ENCODE measurements at places on chromosomes 6 and 20.
A peak's percentile ranks its signal among the peaks of the same experiment; 100 is the strongest.

DNA sequence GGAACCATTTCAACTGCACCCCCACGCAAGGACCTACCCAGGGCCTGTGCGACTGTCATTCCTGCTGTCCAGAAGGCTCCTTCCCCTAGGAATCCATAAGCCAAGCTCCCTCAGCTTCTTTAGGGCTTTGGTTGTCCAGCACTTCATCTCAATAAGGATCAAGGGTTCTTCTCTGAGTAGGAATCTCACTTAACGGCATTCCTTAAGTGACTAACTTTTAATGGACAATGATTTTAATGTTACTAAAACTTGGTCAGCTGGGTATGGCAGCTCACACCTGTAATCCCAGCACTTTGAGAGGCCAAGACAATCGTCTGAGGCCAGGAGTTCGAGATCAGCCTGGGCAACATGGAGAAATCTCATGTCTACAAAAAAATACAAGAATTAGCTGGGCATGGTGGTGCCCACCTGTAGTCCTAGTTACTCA is 13.4 kb downstream of the UBE2V1 start:
- no peak for DNase-seq

DNA sequence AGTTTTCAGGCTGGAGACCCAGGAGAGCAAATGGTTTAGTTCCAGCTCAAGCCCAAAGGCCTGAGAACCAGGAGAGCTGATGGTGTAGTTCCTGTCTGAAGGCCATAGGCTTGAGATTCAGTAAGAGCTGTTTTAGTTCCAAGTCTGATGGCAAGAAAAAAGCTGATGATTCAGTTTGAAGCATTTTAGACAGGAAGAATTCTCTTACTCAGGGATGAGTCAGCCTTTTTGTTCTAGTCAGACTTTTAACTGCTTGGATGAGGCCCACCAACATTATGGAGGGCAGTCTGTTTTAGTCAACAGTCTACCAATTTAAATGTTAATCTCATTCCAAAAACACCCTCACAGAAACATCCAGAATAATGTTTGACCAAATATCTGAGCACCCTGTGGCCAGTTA is 2.5 kb downstream of the ZSCAN26 start:
- DNase-seq = no peak

- no peak for DNase-seq
Observed at GRCh38 chr6:64258752-64259151, 623.1 kb downstream of the PHF3 start.

- DNase-seq = no peak
Observed at GRCh38 chr6:121347484-121347883, 13.2 kb upstream of the TBC1D32 start.

- DNase-seq = peak; percentile 44
Observed at GRCh38 chr20:13220194-13220903, 725 bp upstream of the ISM1 start.

- DNase-seq = no peak
Observed at GRCh38 chr6:15423286-15423993, 177.6 kb downstream of the JARID2 start.

DNA sequence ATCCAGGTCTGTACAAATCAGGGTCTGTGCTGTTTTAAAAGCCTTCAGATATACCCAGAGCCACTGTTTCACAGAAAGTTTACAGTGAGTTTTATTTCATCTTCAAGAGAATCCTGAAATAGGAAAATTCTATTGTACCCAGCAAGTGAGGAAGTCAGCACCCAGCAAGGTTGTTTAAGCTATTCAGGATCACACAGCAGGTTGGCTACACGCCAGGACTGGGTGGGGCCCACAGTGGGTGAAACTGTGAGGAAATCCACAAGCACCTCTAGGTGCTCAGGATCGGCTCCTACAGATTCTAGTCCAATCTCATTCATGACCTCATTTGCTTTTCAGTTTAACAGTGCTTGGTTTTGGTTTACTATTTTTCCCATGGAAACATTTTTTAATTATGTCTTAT is 128.9 kb downstream of the SYNDIG1 start:
- no peak for DNase-seq

GRCh38 chr6:110178626-110179405 is 654 bp downstream of the WASF1 start:
- DNase-seq = peak; percentile 65

- DNase-seq = no peak
Observed at GRCh38 chr6:11129908-11130565, 18.5 kb upstream of the ERVFRD-1 start.

DNA sequence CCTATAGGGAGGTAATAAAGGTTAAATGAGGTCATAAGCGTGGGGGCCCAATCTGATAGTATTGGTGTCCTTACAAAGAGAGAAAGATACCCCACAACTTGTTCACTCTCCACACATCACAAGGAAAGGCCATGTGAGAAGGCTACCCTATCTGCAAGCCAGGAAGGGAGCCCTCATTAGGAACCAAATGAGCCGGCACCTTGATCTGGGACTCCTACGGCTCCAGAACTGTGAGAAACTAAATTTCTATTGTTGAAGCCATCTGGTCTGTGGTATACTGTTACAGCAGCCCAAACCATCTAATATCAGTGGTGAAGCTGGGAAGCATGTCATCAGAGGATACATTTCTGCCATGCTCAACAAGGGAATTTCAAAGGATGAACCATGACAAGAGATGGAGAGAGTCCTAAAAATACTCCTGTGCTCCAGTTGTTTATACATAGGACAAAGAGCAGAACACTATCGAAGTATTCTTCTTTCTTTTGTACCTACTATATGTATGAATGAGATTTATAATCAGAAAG is 10.4 kb downstream of the COX7A2 start:
- no peak for DNase-seq

DNA sequence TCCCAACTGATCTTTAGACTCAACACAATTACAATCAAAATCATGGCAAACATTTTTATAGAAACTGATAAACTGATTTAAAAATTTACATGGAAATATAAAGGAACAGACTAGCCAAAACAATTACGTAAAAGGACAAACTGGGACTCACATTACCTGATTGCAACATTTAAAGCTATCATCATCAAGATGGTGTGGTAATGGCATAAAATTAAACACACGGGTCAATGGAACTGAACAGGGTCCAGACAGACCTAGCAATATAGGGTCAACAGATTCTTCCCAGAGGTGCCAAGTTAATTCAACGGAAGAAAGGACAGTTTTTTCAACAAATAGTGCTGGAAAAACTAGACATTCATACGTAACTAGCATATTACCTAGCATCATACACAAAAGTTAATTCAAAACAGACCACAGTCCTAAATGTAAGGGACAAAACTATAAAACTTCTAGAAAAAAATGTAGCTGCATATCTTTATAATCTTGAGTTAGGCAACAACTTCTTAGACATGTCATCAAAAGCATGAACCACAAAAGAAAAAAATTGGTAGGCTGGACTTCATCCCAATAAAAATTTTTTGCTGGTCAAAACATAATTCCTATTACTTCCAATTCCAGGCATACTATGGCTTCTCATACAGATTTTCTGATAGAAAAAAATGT is 147.4 kb upstream of the BEND6 start:
- no peak for DNase-seq

- no peak for DNase-seq
Observed at GRCh38 chr20:60984666-60985065, 267.4 kb upstream of the CDH4 start.

DNA sequence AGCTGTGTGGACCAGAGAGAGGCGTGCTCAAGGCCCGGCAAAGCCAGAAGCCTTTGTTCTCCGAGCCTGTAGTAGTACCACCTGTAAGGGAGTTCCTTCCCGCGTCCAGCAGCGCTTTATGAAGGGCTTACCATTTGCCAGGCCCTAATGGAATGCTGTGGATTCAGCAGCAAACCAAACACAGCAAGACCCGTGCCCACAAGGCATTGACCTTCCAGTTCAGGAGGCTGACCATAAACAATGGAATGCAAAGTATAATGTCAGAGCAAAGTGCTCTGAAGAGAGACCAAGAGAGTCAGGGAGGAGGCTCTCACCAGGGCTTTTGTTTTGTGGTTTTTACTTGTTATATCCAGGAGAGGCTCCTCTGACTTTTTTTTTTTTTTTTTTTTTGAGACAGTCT is 209.8 kb downstream of the ZMYND8 start:
- DNase-seq = no peak

GRCh38 chr6:25169553-25169952 is 109.6 kb upstream of the CARMIL1 start:
- no peak for DNase-seq

DNA sequence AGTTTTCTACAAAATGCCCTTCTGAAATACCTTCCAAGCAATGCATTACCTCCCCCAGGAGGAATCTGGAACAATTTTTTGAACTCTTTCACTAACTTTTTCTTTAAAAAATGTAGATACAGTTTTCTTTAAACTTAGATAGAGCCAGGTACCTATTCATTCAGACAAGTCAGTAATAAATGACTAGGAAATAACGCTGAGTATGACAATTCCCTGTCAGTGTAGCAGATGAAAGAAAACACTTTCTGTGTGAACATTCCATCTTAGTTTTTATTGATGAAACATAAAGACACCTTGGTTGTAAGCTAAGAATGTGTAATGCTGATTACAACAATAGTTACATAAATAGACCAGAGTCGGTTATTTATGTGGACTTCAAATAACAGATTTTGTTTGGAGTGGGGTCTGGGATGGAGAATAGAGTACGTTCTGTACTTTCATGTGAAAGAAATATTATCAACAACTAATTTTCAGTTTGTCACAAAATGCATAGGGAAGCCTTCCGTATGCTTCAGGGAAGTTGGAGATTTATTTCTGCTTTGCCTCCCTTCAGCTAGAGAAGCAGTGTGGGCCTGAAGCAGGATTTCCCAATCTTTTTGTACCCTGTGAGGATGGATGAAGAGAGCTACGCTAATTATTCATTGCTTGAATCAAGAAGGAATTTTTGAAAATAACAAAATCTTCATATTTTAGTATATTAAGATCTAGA is 19.2 kb upstream of the QKI start:
- DNase-seq = no peak

DNA sequence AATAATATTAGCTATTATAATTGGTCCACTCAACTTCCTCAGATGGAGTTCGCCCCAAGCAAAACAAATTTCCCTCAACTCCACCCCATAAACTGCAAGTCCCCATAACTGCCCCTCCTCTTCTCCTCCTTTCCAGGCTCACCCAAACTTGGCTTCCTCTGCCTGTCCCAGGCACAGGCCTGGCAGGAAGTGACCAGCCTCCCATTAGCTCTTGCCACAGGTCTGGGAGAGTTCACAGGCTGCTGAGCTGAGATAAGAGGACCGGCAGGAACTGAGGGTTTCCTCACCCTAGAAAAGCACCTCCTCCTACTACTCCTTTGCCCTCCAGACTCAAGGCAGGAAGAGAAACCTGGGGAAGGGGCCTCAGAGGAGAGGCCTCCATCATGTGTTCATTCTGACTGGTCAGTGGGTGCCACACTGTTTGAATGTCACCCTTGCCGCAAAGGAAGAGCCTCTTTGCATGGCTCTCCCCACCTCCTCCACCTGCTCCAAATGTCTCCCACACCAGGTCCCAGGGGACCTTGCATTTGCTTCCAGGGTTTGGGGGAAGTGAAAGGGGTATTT is 24.5 kb upstream of the SMIM29 start:
- peak; percentile 61 for DNase-seq

DNA sequence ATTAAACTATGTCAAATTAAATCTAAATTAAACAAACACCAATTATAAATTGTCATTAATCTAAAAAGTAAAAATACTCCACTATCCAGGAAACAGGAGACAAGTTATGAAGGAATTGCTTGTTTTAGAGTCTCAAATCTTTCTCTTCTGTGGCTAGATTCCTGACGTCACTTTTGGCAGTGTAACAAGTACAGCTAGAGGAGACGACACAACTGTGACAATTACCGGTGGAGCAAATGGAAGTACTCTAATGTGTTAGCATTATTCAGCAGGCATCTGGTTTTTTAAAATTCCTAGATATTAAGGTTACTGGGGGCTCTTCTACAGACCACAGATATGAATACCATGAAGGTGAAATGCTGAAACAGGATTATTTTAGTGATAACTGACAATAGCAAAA is 1042.7 kb downstream of the EPHA7 start:
- no peak for DNase-seq

DNA sequence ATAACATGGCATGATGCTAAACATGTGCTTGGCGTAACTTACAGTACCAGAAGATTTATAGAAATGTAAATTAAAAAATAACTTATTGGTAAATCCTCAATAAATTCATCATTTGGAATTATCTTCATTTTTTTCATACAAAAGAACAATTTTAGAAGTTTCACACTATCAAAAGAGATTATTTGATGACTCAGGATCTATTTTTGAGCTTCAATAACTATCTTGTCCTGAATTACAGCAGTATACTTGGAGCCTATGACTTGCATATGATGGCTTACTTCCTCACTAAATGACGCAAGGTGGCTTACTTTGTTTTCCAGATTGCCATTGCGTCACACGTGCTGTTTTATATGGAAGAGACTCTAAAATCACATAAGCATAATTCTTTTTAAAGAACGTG is 49.2 kb downstream of the KHDRBS2 start:
- no peak for DNase-seq

DNA sequence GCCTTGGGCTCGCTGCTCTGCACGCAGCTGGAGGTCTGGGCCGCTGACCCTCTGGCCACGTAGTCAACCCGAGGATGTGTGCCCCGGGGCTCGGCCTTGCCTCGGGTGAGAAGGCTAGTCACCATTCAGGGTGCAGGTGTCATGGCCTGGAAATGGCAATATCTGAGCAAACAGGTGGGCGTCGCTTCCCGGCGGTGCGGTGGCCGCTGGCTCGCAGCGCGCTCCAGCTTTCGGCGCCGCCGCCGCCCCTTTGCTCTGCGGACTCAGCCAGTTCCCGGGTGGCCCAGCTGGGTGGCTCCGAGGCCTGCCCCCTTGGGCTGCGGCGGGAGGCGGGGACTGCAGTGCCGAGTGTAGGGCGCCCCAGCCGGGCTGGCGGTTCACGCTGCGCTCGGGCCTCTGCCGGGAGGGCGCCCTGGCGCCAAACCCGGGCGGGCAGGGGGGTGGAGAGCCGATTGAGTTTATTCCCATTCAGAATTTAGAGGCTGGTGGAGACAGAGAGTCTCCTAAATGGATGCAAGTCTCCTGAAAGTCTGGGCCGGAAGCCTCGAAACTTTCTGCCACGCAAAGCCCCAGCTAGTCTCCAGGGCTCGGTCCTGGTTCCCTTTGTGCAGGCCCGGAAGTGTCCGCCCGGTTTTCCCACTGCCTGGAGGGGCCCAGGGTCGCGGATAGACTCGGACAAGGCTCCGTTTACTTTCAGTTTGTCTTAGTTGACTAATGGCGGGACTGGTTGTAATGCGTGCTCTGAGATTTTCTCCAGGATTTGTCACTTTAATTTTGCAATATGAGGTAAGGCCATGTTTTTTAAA is 11.3 kb upstream of the TFAP2A start:
- no peak for DNase-seq

DNA sequence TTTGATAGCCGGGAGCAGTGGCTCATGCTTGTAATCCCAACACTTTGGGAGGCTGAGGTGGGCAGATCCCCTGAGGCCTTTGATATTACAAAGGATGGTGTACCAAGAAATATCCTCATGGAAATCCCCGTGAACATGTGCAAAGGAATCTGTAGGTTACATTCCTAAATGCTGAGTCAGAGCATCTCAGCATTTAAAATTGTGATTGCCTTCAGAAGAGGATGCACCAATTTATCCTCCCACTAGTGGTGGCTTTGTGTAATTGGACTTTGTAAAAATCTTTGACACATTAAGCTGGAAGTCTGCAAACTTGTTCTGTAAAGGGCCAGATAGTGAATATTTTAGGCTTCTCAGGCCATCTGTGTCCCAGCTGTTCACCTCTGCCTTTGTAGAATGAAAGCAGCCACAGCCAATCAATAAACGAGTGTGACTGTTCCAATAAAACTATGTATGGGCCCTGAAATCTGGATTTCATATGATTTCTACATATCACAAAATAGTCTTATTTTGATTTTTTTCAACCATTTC is 11.8 kb downstream of the TMEM14B start:
- DNase-seq = no peak

- DNase-seq = no peak
Observed at GRCh38 chr20:10679269-10679668, 5.5 kb upstream of the JAG1 start.

Measured in uterus (tissue), 4 donors.